GM23338 (cell line): ENCODE measurements at places on chromosomes 5 and 9. TPM values are rescaled to one million over a fixed set of nuclear protein-coding genes. Genes with fewer than 3 reads are reported as not detected.
A peak's percentile ranks its signal among the peaks of the same experiment; 100 is the strongest.

DNA sequence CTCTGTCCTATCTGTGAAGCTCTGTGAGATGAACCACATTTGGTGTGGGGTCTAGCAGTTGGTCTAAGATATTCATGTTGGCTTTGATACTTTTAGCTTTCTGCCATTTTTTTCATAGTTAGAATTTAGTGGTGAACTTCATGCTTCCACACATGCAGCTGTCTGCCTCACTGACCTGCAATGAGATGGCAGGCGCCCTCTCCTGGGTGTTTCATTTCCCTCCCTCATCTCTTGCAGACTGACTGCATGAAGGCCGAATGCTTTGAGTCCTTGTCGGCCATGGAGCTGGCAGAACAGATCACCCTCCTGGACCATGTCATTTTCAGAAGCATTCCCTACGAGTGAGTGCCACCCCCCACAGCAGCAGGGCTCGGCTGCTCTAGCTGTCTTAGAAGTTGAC, 26.1 kb upstream of the CKMT2 start:
- peak; percentile 72 for DNase-seq
- H3K27me3 ChIP-seq: no peaks in the 10 kb centered on the region
- H3K27ac ChIP-seq: no peak overlapping the region
- no peaks in the 10 kb centered on the region for H3K36me3 ChIP-seq
- no peak overlapping the region for H3K4me3 ChIP-seq
- no peaks in the 10 kb centered on the region for H3K4me1 ChIP-seq

DNA sequence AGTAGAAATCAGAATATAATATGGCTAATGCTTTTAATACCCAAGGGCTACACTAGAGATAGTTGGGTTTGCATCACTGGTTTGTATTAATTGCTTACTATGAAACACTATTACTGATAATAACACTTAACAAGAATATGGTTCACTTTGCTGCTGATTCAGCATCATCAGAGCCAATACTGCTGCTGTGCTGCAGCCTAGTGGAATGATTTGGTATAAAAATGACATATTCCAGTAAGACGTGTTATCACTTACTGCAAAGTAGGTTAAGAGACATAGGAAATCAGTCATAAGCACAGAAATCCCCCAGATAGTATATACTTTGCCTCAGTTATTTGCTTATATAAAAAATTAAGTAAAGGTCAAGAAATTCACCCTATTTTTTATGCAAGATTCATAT, 2.8 kb downstream of the CDH10 start:
- peak; percentile 53 for DNase-seq
- no peak overlapping the region for H3K4me3 ChIP-seq
- no peaks in the 10 kb centered on the region for H3K36me3 ChIP-seq
- peaks cover 10% of the 10 kb centered on the region for H3K4me1 ChIP-seq
- H3K27me3 ChIP-seq: peaks cover 23% of the 10 kb centered on the region
- no peak overlapping the region for H3K27ac ChIP-seq

GRCh38 chr9:108033976-108034964, 544.7 kb upstream of the KLF4 start:
- no peak overlapping the region for H3K27ac ChIP-seq
- no peaks in the 10 kb centered on the region for H3K27me3 ChIP-seq
- no peaks in the 10 kb centered on the region for H3K4me1 ChIP-seq
- no peak for DNase-seq
- H3K4me3 ChIP-seq: no peak overlapping the region
- no peaks in the 10 kb centered on the region; the same call in 1 of the 2 replicates for H3K36me3 ChIP-seq

DNA sequence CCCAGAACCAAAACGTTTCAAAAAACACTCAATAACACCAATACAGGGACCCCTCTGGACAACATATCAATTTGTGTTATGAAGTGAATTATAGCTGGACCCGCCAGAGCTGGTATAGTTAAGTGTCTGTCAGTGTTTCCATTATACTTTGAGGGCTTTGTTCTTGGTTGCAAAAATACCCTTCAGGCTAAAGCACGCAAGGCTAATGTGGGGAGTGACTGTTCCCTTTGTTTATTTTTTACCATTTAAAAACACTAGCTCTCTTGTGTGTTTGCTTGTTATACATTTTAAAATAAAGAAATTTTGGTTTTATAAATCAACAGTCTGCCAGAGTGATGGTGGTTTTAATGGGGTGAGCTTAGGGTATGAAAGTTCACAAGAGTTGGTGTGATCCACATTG, 859.5 kb downstream of the PTPRD start:
- no peaks in the 10 kb centered on the region for H3K36me3 ChIP-seq
- H3K4me3 ChIP-seq: no peak overlapping the region
- H3K4me1 ChIP-seq: no peaks in the 10 kb centered on the region
- H3K27ac ChIP-seq: no peak overlapping the region
- no peaks in the 10 kb centered on the region for H3K27me3 ChIP-seq

GRCh38 chr5:150163547-150164059, 3.0 kb upstream of the CDX1 start:
- H3K4me1 ChIP-seq: no peaks in the 10 kb centered on the region; the same call in 1 of the 2 replicates
- no peak overlapping the region for H3K4me3 ChIP-seq
- H3K27me3 ChIP-seq: peaks cover 51% of the 10 kb centered on the region
- H3K36me3 ChIP-seq: no peaks in the 10 kb centered on the region
- no peak overlapping the region for H3K27ac ChIP-seq
- DNase-seq: peak; percentile 57

DNA sequence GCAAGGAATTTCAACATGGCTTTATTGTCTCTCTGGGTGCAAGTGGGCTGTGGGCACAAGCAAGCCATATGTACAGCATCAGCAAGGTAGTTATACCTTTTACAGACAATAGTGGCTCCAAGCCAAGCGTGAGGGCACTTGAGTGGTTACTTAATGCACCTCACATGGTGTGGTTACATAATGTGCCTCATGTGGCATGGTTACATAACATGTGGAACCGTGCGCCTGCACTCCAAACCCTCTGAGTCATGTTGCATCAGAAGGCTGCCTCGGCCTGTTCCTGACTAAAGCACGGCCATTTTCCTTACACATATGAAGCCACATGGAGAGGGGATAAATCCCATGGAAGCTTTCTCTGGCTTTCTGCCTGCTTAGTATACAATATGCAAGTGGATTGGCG, 150.9 kb downstream of the OSTF1 start:
- no peak overlapping the region for H3K4me3 ChIP-seq
- DNase-seq: peak; percentile 35
- no peaks in the 10 kb centered on the region for H3K4me1 ChIP-seq
- no peaks in the 10 kb centered on the region for H3K27me3 ChIP-seq
- no peak overlapping the region for H3K27ac ChIP-seq
- H3K36me3 ChIP-seq: peaks cover 6% of the 10 kb centered on the region; the same call in 1 of the 2 replicates

DNA sequence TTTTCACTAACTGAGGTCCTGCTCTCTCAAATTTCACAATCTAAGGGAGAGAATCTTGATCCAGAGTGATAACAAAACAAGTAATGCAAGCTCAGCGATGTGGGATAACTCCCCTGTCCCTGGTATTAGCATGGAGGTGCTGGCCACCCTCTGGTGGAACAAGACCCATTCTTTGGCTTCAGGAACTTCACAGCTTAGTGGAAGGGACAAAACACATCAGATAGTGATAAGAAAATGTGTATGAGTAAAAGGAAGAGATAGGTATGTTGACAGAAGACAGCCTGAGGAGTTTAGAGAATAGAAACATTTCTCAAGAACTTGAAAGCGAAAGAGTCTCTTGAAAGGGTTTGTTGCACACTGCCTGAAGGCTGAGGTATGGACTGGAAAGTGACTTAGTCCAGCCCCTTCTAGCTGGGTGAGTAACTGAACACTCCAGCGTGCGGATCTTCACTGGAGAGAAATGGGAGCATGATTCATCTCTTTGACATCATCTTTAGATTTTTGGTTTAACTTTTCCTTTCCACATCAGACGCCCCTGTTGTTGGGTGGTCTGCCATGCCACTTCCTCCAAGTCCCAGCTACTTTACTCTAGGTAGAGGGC, 25.4 kb upstream of the ZSWIM6 start:
- H3K27me3 ChIP-seq: peaks cover 29% of the 10 kb centered on the region
- no peak for DNase-seq
- no peak overlapping the region for H3K27ac ChIP-seq
- peaks cover 2% of the 10 kb centered on the region for H3K4me1 ChIP-seq
- no peak overlapping the region for H3K4me3 ChIP-seq

DNA sequence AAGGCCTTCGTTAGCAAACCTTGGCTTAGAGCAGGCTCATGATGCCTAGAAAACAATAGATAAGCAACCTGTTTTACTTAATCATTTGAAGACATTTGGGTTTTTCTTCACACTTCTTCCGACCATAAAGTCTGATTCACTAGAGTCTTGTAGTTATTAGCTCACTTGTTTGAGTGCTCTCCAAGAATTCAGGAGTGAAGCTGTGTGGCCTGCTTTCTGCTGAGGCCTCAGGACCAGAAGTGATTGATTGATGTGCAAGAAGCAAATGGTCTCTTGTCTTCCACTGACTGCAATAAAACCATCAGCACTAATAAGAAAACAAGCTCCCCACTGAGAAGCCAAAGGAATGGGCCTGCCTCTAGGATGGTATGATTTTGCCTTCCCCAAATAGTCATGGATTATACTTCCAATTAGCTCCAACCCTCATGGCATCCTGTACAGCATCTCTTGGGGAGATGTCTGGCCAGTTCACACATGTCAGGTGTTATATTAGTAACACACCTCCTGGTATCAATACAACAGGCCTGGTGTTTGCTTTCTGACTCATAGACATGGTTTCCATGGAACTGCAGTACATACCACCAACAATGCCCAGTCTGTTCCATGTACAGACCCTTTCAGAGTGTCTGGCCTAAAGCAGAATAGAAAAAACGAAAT, 317.6 kb downstream of the CWC27 start:
- H3K27me3 ChIP-seq: no peaks in the 10 kb centered on the region
- no peak overlapping the region for H3K27ac ChIP-seq
- DNase-seq: no peak
- no peaks in the 10 kb centered on the region for H3K4me1 ChIP-seq

DNA sequence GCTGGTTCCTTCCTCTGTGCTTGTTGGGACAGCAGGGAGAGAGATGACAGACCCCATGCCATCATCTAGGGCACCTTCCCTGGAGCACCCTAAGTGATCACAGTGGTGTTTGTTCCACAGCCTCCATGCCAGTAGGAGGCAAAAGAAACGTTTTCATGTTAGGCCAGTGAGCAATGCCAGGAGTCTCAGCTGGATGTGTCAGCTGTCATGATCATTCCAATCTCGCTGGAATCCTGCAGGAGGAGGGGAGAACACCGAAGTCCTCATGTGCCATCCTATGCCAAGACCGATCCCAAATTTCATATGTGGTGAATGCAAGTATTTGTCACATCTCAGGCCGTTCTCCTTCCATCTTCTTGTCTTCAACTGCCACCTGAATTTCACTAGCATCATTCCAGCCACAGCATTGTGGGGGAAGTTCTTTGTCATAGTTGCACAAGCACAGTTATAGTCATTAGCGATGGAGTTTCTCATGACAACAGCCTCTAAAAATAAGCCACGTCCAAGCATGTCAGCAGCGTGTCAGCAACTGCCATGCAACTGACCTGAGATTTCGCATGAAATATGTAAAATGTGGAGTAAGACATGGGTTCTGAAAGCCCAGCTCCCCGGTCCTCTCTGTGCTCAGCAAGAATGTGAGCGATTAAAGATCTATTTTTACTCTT, 97.2 kb upstream of the DNAH5 start:
- no peak overlapping the region for H3K27ac ChIP-seq
- H3K4me3 ChIP-seq: no peak overlapping the region
- H3K4me1 ChIP-seq: peaks cover 14% of the 10 kb centered on the region
- H3K27me3 ChIP-seq: no peaks in the 10 kb centered on the region

- H3K36me3 ChIP-seq: no peaks in the 10 kb centered on the region
- no peak for DNase-seq
- H3K27ac ChIP-seq: no peak overlapping the region
- H3K27me3 ChIP-seq: no peaks in the 10 kb centered on the region
- 0 out of 2 replicates have a peak, but pooled peaks cover 5% of the 10 kb centered on the region for H3K4me1 ChIP-seq
Measured at GRCh38 chr5:149935431-149935901, 9.1 kb downstream of the PDE6A start.

- H3K27me3 ChIP-seq: no peaks in the 10 kb centered on the region
- no peak overlapping the region for H3K4me3 ChIP-seq
- H3K27ac ChIP-seq: no peak overlapping the region
- H3K4me1 ChIP-seq: no peaks in the 10 kb centered on the region
Measured at GRCh38 chr9:117156771-117157535, 257.9 kb downstream of the ASTN2 start.

- H3K4me1 ChIP-seq: peaks cover 12% of the 10 kb centered on the region
- no peaks in the 10 kb centered on the region for H3K27me3 ChIP-seq
- peak; percentile 37 for DNase-seq
- no peaks in the 10 kb centered on the region for H3K36me3 ChIP-seq
- H3K4me3 ChIP-seq: no peak overlapping the region
Measured at GRCh38 chr5:142197098-142197497, 88.5 kb downstream of the NDFIP1 start.

- peak overlapping the region; percentile 9; the same call in 1 of the 2 replicates for H3K27ac ChIP-seq
- H3K27me3 ChIP-seq: no peaks in the 10 kb centered on the region
- H3K4me3 ChIP-seq: no peak overlapping the region
- no peak for DNase-seq
- peaks cover 66% of the 10 kb centered on the region for H3K36me3 ChIP-seq
- no peaks in the 10 kb centered on the region for H3K4me1 ChIP-seq
Measured at GRCh38 chr5:171410181-171410580, 9.3 kb upstream of the FGF18 start.

DNA sequence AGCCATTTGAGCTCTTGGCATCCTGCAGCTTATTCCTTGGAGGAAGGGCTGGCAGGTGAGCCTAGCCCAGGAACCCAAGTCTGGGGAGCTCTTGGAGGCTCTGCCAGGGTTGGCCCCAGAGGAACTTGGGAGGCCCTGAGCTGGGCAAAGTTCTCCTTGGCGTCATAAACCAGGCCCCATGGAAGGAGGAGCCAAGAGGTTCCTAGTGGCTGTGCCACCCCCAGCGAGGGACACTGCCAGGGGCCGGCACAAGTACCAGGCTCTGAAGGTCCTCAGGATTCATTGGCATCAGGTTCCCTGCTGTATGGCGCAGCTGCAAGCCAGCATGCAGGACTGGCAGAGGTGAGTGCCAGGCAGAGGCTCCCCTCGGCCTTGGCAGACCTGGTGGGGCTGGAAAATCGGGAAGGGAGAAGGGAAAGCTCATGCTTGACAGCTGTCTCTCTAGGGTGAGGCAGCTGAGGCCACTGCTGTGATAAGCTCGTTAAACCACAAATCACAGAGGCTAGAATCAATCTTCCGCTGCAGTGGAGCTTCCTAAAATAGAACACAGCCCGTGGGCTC, 54.6 kb upstream of the SYNPO start:
- no peak overlapping the region for H3K4me3 ChIP-seq
- peaks cover 4% of the 10 kb centered on the region; the same call in 1 of the 2 replicates for H3K4me1 ChIP-seq
- no peak overlapping the region for H3K27ac ChIP-seq
- no peaks in the 10 kb centered on the region for H3K27me3 ChIP-seq
- DNase-seq: no peak

DNA sequence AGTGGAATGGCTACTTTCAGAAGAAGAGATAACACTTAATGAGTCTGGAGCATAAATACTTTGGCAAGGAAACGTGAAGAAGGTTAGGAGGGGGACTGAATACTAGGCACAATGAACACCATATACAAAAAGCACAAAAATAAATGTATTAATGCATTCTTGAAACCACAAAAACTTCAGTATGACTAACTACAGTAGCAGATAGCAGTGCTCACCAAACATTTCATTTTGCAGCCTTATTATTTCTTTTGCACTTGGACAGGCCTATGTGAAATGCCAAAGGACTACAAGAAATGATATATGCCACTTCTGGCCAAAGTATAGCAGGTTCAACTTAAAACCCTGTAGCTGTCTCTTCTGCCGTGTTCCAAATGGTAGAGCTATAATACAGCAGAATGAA, 26.3 kb downstream of the UBQLN1 start:
- no peak for DNase-seq
- peaks cover 22% of the 10 kb centered on the region for H3K36me3 ChIP-seq
- H3K4me3 ChIP-seq: no peak overlapping the region

The MAST4 gene
- total RNA-seq: 2.7 and 8.5 TPM in 2 replicates

The SPAG8 gene
- total RNA-seq: 0.45 TPM in 1 of 2 replicates, not detected in the other

The CER1 gene
- 2.4 and 4.4 TPM in 2 replicates for total RNA-seq

The ZMAT2 gene
- total RNA-seq: 26.4 and 35.6 TPM in 2 replicates

The UHRF2 gene
- total RNA-seq: 47.4 and 51.6 TPM in 2 replicates

The WDR38 gene
- not detected in 2 replicates for total RNA-seq

The FAF2 gene
- 32.8 and 34.6 TPM in 2 replicates for total RNA-seq

The FAXDC2 gene
- 1.8 and 4.6 TPM in 2 replicates for total RNA-seq

The SLC34A1 gene
- 0.31 TPM in 1 of 2 replicates, not detected in the other for total RNA-seq

The PCDHGB1 gene
- total RNA-seq: 8.9 and 9.1 TPM in 2 replicates

The ALDH1B1 gene
- 74.8 and 79.7 TPM in 2 replicates for total RNA-seq
